Germinal center (tissue), 1 donor: ENCODE measurements at places on chromosomes 16 and 17.

DNA sequence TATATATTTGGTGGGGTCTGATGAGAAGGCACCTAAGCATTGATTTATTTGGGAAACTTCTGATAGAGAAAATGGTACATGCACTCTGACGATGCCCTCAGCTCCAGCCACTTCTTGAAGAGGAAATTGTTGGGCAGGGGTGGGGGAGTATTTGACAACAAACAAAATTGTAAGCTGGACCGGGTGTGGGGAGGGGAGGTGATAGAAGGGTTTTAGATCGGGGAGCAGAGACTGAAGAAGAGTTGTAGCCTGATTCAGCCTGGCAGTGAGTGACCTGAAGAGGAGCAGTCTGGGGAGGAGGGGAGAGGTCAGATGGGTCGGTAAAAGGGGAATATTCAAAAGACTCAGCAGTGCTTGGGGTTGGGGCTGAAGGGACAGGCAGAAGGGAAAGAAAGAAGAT, 2284.7 kb downstream of the TP53TG3F start:
- DNase-seq = no peak

DNA sequence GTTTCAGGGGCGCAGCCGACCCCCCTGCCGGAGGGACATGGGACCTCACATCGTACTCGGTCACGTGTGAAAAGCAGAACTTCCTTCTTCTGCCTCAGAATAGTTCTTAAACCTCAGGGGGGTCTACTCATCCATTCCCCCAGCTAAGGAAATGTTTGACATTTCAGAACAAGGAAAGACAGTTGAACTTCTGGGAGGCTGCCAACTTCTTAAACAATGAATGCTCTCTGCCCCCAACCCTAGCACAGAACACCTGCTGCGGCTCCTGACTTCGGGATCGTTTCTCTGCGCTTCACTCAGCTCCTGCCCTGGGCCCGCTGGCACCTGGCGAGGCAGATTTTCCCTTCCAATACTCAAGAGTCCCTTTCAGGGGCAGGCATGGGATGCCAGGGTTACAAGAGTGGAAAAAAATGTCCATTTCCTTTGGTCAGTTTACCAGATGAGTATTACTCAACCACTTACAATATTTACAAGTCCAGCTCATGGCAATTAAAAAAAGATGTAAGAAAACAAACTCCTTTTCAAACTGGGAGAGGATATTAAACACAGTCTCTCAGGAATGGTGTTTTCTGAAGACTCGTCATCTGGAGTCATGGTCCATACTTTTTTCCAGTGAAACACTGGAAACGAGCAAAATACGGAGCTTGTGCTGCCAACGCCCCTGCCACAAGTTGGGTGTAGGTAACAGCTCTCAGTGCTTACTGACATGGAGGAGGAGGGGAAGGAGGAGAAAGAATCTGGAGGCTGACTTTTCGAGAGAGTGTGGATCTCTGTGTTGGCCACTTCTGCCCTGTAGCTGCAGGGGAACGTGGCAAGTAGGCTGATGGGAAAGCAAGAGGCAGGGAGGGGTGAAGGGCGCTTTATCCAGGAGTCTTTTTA, 235.7 kb downstream of the NTN1 start:
- peak; percentile 35 for DNase-seq

DNA sequence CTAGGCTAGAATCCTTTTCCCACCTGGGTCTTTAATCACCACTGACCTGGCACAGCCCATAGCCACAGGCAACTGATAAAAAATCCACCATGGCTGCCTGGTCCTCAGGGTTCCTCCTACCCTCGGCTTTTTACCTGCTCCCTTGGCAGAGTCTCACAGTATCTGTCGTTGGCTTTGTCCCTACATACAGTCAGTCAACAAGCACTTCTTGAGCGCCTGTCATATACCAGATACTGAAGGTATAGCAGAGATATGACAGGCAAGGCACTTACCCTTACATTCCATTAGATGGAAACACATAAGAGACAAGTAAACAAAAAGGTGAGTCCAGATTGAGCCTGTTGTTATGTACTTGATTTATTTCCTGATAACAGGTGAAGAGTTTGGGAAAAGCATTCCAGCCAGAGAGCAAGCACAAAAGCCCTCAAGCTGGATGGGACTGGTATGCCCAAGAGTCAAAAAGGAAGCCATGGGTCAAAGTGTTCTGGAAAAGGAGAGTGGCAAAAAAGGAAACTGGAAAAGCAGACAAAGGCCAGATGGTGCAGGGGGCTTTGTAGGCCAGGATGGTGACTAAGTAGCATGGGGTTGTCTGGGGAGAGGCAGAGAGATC, 247.0 kb downstream of the CHD9NB start:
- no peak for DNase-seq

GRCh38 chr17:7883781-7884386, 4.7 kb upstream of the CHD3 start:
- peak; percentile 48 for DNase-seq

- no peak for DNase-seq
These were observed 29.7 kb upstream of the WSCD1 start for GRCh38 chr17:6040504-6040903.
